AG20443 (cell line): ENCODE measurements at places on chromosomes 3 and 15.

GRCh38 chr3:185623939-185624665 lies 38.0 kb downstream of the SENP2 start:
- DNase-seq = no peak

GRCh38 chr3:42080453-42080872 lies 10.7 kb upstream of the TRAK1 start:
- peak; percentile 41 for DNase-seq

GRCh38 chr3:197512691-197513571 lies 42.8 kb downstream of the BDH1 start:
- no peak for DNase-seq

DNA sequence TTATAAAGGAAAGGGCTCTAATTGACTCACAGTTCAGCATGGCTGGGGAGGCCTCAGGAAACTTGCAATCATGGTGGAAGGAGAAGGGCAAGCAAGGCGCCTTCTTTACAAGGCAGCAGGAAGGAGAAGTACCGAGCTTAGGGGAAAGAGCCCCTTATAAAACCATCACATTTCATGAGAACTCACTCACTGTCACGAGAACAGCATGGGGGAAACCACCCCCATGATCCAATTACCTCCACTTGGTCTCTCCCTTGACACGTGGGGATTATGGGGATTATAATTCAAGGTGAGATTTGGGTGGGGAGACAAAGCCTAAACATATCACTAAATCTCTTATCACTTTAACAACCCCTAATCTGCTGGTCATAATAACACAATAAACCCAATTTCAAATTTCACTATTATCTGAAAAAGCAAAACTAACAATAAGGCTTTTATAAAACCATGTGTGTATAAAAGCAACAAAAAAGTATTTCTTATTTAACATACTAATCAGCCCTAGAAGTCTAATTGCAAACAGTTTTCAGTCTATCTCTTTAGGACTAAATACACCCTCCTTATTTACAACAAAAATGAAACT lies 43.2 kb downstream of the SCAPER start:
- no peak for DNase-seq

GRCh38 chr15:64209680-64210334 lies 47.0 kb upstream of the PPIB start:
- DNase-seq = peak; percentile 36

- no peak for DNase-seq
These were observed 11.5 kb upstream of the ANKRD28 start for GRCh38 chr3:15809313-15809712.

GRCh38 chr15:43794269-43795037 lies 2.3 kb downstream of the SERF2 start:
- peak; percentile 13 for DNase-seq

- DNase-seq = no peak
These were observed 11.5 kb downstream of the SETMAR start for GRCh38 chr3:4314688-4315087.

GRCh38 chr3:108664266-108664665 lies 74.7 kb downstream of the DZIP3 start:
- no peak for DNase-seq

DNA sequence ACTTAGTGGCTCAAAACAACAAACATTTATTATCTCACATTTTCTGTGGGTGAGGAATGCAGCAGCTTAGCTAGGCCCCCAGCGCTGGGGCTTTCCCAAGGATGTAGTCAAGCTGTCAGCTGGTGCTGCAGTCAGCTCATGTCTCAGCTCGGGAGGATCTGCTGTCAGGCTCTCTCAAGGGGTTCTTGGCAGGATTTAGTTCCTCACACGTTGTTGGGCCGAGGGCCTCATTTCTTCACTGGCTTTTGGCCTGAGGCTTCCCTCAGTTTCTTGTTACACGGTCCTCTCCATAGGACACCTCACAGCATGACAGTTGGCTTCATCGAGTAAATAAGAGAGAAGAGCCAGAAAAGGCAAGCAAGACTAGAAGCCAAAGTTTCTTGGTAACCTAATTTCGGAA lies 13.7 kb upstream of the U2SURP start:
- DNase-seq = no peak

GRCh38 chr15:77097921-77098320 lies 27.0 kb upstream of the TSPAN3 start:
- DNase-seq = no peak

- DNase-seq = no peak
These were observed 58.9 kb downstream of the MYO1E start for GRCh38 chr15:59313641-59314332.

GRCh38 chr3:133792171-133792763 lies 13.3 kb upstream of the SRPRB start:
- no peak for DNase-seq

GRCh38 chr3:14154276-14154675 lies 24.1 kb downstream of the XPC start:
- DNase-seq = no peak

DNA sequence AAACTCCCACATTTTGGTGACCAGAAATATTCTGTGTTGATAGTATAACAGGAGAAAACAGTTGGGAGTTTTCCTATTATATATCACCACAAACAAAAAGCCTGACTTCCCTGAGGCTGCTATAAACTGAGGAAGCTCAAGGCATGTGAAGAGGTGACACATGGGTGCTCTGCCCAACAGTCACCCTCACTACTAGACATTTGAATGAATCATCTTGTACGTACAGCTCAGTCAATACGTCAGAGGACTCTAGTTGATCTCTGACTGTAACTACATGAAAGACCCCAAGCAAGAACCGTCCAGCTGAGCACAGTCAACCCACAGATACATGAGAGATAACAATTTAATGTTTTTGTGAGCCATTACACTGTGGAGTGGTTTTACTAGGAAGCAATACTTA lies 338.3 kb upstream of the ATP11B start:
- no peak for DNase-seq

- DNase-seq = peak; percentile 56
These were observed 115.7 kb upstream of the CHRM5 start for GRCh38 chr15:33852570-33852969.

DNA sequence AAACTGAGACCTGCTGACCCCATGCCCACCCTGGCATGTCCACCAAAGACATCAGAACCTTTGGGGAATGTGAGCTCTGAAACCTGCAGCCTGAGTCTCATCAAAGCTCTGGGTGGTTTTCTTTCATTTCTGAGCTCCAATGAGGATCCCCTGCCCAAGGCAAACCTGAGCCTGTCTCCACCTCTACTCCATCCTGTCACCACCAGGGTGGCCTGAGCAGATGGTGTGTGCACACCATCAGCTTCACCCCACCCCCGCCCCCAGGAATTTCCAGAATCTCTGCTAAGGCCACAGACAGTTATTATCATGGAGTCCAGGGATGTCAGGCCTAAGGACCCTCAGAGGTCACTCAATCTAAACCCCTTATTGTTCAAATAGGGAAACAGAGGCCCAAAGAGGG lies 1.3 kb downstream of the XIRP1 start:
- peak; percentile 40 for DNase-seq

GRCh38 chr15:95910643-95911212 lies 419.8 kb upstream of the NR2F2 start:
- DNase-seq = no peak

DNA sequence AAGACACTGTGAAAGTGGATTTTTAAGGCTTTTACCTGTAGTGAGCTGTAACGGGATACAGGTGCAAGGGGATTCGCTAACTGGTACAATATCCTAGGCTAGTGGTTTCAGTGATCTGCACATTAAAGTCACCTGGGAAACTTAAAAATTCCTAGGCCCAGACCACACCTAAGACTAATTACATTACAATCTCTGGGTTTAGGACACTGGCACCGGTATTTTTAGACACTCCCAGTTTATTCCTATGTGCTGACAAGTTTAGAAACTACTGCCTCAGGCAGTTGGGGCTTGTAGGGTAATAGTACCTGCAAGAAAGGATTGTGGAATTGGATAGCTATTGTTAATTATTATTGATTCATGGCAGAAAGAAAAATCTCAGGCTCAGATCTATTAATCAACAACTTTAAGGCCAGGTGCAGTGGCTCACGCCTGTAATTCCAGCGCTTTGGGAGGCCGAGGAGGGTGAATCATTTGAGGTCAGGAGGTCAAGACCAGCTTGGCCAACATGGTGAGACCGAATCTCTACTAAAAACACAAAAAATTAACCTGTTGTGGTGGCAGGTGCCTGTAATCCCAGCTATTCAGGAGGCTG lies 50.4 kb upstream of the CASR start:
- DNase-seq = no peak

DNA sequence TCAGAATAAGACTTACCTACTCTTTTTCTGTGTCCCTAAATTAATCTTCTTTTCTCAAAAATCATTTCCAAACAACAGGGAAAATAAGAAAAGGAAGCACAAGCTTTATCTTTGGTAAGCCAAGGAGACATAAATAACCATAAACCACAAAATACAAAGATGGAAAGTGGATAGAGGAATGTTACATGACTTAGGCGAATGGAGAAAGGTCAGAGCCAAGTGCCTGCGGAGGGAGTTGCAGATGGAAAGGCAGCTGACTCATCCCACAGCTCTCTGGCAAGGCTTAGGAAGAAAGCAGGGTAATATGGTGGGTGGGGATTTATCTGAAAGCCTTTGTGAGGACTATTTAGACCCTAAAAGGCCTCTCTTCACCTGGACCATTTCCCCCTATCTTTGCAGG lies 72.8 kb downstream of the GALK2 start:
- DNase-seq = peak; percentile 80

DNA sequence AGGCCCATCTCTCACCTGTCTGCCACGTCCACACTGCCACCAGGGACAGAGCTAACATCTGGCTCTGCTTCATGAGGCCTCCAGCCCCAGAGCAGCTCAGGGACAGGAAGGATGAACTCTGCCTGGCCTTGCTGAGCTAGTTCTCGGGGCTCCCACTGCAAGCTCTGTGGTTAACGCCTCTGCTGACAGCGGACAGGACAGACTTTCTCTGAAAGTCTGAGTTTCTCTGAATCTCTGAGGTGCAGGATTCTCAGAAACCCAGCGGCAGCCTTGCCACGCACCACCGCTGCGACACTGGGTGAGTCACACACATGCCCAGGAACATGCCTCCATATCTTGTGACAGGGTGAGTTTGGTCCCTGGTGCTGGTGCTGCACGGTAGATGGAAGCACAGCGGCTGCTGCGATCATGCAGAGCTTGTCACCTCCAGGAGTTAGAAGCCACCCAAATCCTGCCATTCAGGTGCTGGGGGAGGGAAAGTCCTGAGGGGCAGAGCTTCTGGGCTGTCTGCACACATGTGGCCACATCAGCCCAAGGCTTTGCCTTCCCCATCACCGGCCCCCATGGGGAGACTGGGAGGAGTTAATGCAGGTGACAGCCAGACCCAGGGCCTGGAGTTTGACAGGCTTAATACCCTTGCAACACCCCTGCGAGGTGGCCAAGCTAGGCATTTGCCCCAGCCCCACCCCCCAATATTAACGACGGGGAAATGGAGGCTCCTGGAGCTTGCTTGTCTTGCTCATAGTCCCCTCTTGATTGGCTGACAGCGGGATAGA lies 267.0 kb downstream of the PLCL2 start:
- no peak for DNase-seq

DNA sequence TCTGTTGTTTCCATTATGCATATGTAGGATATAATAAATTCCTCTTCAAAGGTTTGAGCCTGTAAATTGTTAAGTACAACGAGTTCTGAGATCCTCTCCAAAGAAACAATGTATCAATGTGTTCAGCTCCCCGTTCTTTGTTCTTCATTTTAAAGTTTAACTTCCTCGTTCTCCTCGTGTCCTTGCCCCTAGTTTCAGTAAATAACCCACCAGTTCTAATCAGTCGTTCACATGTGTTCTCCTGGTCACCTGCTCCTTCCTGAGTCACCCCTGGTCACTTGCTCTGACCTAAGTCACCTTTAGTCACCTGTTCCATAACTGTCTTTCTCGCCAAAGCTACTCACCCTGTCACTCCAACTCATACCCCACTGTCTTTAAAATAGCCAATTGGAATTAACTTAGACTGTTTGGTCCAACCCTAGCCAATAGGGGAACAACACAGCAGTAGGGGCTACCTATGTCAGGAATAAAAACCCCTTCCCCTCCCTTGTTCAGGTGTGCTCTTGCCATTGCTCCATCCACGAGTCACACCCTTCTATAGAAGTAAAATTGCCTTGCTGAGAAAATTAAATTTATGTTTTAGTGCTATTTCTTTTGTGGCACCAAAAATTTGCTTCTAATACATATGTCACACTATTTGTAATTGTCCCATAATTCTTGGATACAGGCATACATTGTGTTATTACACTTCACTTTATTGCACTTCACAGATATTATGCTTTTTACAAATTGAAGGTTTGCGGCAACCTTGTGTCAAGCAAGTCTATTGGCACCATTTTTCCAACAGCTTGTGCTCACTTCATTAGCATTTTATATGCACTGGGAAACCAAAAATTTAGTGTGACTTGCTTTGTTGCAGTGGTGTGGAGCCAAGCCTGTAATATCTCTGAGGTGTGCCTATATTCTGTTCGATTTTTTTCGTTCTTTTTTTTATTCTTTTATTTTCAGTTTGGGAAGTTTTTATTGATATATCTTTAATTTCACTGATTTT lies 15.3 kb upstream of the MCF2L2 start:
- no peak for DNase-seq

GRCh38 chr3:14480207-14481017 lies 59.7 kb downstream of the GRIP2 start:
- DNase-seq = no peak

- peak; percentile 68 for DNase-seq
These were observed 42.6 kb upstream of the TMCO5A start for GRCh38 chr15:37891766-37892368.

GRCh38 chr3:16349986-16350596 lies 85.1 kb downstream of the OXNAD1 start:
- peak; percentile 61 for DNase-seq

DNA sequence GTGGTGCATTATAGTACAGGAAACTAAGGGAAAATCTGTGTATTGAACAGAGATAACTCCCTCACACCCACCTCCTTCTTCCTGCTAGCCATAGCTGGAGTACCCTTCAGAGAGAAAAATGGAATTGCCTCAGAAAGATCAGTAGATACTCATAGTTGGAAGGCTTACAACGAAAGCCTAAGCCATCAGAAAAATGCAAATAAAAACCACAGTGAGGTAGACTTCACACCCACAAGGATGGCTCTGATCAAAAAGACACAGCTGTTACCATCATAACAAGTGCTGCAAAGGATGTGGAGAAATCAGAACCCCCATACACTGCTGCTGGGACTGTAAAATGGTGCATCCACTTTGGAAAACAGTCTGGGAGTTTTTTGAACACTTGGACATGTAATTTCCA lies 7.4 kb upstream of the DLG1 start:
- no peak for DNase-seq
